ENCODE measurements at places on chromosomes 2 and 18.

GRCh38 chr2:208584378-208584985 is 177.9 kb downstream of the PTH2R start:
- no peak for DNase-seq

- DNase-seq: no peak
Observed at GRCh38 chr2:202164411-202164810, 74.0 kb downstream of the SUMO1 start.

DNA sequence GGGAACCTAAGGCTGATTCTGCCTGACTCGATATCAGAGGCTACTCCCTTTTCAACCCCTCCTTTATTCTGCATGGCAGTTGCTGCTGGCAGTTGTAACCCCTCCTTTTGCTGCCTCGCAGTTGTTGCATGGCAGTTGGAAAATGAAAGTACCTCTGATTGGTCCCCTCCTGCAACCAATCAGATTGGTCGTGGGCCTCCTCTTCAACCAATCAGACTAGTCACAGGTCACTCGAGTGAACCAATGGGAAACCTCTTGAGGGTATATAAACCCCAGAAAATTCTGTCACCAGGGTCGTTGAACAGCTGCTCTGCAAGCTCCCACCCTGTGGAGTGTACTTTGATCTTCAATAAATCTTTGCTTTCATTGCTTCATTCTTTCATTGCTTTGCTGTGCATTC is 294.3 kb upstream of the SLC8A1 start:
- no peak for DNase-seq

DNA sequence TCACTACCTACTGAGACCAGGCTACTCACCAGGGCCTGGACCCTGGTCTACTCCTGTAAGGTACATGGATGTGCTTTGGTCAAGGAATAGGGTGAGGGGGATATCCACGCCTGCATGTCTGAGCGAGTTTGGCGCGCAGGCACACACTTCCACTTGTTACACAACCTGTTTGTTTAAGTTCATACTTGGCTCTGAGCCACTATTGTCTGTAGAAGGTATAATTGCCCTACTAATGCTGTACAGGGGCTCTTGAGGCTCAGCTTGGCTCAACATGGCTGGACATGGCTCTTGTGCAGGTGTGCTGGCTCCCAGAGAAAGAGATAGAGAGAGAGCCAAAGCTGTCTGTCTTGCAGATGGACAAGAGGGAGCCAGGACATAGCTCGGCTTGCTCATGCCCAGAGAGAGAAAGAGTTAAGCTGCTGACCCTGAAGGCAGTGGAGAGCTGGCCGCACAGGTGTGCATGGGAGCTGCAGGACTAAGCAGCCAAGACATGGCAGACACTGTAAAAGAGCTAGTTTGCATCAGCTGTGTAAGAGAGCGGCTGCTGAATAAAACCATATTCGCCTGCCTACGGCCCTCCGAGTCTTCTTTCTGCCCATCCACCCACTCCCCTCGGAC is 35.2 kb downstream of the NPPC start:
- DNase-seq: no peak

DNA sequence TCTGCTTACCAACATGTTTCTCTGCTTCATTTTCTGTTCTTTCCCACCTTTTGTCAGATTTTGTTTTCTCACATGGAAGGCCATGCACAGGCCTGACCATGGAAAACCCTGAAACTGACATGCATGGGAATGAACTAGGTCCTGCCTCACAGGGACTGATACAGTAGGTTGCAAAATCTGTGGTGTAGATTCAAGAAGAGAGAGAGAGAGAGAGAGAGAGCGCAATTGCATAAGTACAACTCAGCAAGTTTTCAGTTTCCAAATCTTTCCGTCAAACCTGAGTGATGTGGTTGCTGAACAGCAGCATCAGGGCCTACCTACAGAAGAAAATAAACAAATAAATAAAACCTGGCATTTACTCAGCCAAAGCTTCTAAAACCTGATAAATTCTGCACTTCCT is 87.5 kb upstream of the RNF152 start:
- DNase-seq: no peak

- DNase-seq: no peak
Observed at GRCh38 chr2:145984580-145984979, 1464.7 kb upstream of the ZEB2 start.

GRCh38 chr2:183666031-183666430 is 541.8 kb downstream of the NUP35 start:
- no peak for DNase-seq
